Neural crest cell (in vitro differentiated cells): ENCODE measurements at places on chromosomes 2 and 18.

- no peak for DNase-seq
These were observed 236.4 kb downstream of the HDAC4 start for GRCh38 chr2:239164335-239164871.

- DNase-seq: no peak
These were observed 57.2 kb downstream of the TSHZ1 start for GRCh38 chr18:75267643-75268363.

DNA sequence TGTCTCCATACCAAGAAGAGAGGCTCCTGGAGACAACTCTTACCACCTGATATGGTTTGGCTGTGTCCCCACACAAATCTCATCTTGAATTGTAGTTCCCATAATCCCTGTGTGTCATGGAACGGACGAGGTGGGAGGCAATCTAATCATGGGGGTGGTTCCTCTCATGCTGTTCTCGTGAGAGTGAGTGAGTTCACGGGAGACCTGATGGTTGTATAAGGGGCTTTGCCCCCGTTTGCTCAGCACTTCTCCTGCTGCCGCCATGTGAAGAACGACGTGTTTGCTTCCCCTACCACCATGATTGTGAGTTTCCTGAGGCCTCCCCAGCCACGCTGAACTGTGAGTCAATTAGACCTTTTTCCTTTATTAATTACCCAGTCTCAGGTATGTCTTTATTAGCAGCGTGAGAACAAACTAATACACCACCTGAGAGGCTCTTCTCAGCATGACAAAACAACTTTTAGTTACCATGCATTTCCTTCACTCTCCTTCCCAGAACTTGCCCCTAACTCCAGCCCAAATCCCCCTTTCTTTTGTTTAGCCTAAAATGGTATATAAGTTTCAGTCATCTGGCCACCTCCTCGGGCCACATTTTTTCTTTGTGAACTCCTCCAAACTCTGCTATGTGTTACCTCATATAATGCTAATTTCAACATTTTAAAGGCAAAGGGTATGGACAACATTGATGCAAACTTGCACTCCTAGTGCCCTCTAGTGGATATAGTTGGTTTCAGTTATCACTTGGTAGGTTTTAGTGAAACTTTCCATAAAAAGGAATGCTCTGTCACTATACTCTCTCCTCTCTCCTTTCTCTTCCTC, 58.6 kb upstream of the SLC25A52 start:
- DNase-seq: no peak

DNA sequence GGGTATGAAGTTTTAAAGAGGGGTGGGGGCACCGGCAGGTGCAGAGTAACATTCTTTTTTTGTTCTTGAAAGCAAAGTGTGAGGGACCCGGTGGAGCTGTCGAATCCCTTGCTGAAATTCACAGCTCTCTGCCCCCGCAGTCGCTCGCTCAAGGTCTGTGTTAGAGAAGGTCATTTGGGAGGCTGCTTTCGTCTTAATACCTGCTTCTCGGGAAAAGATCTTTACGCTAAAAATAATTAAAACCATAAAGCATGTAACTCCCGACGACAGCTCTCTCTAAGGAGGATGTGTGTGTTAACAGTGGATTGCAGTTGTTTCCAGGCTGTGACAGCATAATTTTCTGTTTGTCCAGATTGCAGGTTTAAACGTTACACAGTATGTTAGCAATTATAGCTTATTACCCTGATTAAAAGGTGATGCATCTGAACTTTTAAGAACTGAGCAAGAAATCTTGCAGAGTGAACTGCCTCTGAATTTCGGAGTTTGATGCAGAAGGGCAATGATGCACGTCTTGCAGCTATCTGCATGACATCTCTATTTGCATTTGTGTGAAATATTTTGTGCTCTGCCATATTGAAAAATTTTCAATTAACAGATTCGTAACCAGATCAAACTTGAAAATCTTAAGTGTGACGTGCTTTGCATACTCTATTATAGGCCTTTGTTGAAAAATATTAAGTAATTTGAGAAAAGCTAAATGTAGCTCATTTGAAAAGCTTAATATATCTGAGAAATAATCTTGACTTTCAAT, 954 bp downstream of the RAPGEF4 start:
- no peak for DNase-seq

DNA sequence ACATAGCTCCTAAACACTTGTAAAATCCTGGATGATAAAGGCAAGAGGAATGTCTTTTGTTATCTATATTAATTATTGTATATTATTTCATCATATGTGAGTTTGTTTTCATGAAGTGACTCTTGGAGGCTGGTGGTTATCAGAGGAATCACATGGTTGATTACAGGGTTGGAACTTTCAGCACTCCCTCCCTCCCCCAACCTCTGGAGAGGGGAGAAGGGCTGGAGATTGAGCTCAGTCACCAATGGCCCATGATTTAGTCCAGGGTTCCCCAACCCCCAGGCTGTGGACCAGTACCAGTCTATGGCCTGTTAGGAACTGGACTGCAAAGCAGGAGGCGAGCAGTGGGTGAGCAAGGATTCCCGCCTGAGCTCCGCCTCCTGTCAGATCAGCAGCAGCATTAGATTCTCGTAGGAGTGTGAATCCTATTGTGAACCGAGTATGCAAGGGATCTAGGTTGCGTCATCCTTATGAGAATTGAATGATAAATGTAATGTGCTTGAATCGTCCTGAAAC, 37.7 kb downstream of the FBXO48 start:
- no peak for DNase-seq
